ENCODE measurements at places on chromosomes 1 and 21.

- DNase-seq = no peak
Observed at GRCh38 chr1:236509647-236510401, 14.0 kb upstream of the LGALS8 start.

GRCh38 chr1:4216231-4216630 lies 316.2 kb upstream of the C1orf174 start:
- no peak for DNase-seq

- DNase-seq = no peak
Observed at GRCh38 chr1:202134645-202135172, 9.8 kb downstream of the ARL8A start.

- no peak for DNase-seq
Observed at GRCh38 chr1:6727535-6727934, 25.9 kb upstream of the DNAJC11 start.

- DNase-seq = no peak
Observed at GRCh38 chr1:15843826-15844572, 3.5 kb upstream of the SPEN start.

- DNase-seq = no peak
Observed at GRCh38 chr1:194026422-194026821, 840.0 kb upstream of the B3GALT2 start.

GRCh38 chr1:205928317-205928716 lies 14.9 kb downstream of the SLC26A9 start:
- no peak for DNase-seq

DNA sequence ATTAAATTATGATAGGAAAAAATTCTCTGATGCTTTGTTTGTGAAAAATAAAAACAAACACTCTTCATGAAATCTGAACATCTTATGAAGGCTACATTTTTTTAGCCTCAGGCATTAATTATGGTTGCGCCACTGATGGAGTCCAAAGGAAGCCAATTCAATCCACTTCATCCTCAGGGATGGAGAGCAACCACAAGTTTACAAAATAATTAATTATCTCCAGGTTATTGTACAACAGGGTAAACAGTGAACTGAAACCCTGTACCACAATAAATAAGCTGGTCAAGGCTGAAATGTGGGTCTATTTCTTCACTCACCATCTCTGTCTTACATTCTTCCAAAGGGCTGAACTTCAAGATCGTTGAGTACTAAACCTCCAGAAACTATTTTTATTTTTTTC lies 49.2 kb downstream of the MRPL39 start:
- no peak for DNase-seq

GRCh38 chr1:42935971-42936308 lies 22.7 kb downstream of the SLC2A1 start:
- no peak for DNase-seq

GRCh38 chr1:226664413-226665101 lies 74.5 kb downstream of the ITPKB start:
- DNase-seq = no peak

DNA sequence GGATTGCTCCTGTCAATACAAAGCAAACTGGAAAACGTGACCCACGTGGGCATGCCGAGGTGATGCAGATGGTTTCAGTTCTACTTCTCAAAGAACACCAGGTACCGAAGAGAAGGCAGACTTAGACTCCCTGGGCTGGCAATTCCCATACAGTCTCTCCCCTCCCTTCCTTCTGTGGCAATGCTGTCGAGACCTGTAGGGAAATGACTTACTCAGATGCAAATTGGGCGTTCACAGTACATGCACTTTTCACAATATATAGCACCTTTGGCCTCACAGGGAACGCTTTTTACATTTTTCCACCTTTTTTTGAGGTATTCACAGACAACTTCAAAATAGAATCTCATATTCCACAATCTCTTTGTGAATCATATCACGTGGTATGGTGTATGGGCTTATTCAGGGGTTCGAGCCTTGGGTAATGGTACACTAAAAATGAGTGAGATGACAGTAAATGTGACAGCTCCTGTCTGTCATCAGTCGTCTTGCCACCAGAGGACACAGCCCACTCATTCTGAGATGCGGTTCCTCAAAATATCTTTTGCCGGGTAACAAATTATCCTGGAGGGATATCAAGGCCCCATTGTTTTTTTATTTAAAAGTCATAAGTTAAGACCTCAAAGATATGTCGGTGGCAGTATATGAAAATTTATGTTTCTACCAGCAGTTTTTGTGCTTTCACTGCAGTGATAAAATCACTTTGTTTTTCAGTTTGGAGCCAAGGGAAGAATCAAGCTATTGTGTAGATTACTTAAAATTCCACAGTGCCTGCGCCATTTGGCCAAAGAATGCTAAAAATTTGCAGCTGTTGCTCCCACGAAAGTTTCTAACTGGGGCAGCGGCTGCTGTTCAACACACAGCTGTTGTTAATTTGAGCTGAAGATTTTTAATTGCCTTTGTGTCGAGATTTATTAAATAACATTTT lies 168.4 kb downstream of the ZZZ3 start:
- DNase-seq = no peak

DNA sequence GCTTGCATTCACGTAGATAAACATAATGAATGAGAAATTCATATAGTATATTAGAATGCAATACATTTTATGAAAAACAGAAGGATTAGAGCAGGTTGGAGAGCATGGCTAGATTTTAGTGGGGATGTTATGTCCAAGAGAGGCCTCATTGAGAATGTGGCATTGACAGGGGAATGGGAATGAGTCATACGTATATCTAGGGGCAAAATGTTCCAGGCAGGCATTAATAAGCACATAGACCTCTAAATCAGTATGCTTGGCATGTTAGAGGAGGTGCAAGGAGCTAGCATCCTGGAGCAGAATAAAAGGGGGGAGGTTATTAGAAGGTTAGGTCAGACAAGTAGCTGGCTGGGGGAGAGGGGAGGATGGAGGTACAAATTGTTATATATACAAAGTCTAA lies 93.0 kb downstream of the USH2A start:
- DNase-seq = no peak

- no peak for DNase-seq
Observed at GRCh38 chr1:182811975-182812722, 22.6 kb downstream of the NPL start.
